Breast epithelium (tissue), 4 donors: ENCODE measurements at places on chromosomes 6 and 20.

GRCh38 chr6:46538800-46539480 lies 47.7 kb upstream of the RCAN2 start:
- no peak for DNase-seq

GRCh38 chr6:133833949-133834359 lies 55.0 kb upstream of the TCF21 start:
- DNase-seq = no peak

DNA sequence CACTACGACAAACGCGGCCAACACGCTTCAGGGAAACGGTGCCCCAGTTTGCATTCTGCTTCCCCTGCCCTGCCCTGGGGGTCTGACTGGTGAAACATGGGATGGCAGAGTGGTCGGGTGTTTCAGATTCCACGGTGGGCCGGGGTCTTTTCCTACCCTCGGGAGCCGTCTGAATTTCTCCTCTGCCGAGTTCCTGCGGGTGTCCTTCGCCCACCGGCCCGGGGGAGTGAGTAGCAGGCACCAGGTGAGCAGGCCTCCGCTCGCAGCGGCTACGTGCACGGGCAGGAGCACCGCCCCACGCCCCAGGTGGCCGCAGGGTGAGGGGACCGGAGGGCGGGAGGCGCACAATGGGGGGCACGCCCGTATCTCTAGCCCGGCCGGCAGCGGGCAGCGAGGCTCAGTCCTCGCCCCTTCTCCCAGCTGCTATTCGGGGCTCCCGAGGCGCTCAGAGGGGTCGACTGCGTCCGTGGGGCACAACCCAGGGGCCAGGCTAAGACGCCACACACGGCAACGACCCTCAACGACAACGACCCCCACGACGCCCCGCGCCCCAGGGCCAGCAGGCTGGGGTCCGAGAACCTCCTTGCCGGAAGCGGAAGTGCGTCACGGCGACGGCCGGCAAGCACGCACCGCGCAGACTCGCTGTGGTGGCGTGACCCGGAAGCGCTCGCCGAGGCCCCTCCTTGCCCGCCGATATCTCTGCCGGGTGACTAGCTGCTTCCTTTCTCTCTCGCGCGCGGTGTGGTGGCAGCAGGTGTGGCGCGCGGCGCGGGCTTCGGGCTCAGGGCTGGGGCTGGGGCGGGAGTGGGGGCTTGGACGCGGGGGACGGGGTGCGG lies at the start of gene RPS21:
TSS of gene RPS21 (plus strand) at position 721 of the 836 bp plus-strand sequence. CDS start 236 bp downstream, outside the sequence.
- DNase-seq = peak; percentile 92

GRCh38 chr20:17611540-17612286 lies 41.8 kb downstream of the DSTN start:
- no peak for DNase-seq

GRCh38 chr20:2386516-2387179 lies 5.9 kb downstream of the TGM6 start:
- DNase-seq = no peak

- no peak for DNase-seq
Observed at GRCh38 chr6:38187325-38187724, 367.8 kb downstream of the ZFAND3 start.

GRCh38 chr6:37347670-37348111 lies 6.1 kb upstream of the RNF8 start:
- no peak for DNase-seq

GRCh38 chr20:33828967-33829560 lies 17.9 kb downstream of the CHMP4B start:
- no peak for DNase-seq

- DNase-seq = no peak
Observed at GRCh38 chr6:24775520-24776058, 852 bp downstream of the GMNN start.

DNA sequence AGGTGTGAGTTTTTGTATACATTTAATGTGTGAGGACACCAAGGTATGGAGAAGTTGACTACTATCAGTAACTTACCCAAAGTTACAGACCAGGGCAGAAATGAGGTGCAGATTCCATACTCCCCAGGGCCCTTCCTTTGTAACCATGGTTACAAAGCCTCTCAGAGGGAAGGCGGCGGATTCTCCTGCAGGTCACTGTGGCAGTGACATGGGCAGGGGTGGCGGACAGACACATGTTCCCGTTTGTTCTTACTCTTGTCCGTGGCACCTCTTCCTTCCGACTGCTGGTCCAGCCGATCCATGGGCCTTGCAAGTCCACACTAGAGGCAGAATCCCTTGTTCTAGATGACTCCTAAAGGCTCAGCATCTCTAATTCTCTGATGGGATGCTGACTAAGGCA lies 43.0 kb downstream of the PDYN start:
- DNase-seq = no peak

- no peak for DNase-seq
Observed at GRCh38 chr20:9397928-9398327, 116.5 kb upstream of the LAMP5 start.

DNA sequence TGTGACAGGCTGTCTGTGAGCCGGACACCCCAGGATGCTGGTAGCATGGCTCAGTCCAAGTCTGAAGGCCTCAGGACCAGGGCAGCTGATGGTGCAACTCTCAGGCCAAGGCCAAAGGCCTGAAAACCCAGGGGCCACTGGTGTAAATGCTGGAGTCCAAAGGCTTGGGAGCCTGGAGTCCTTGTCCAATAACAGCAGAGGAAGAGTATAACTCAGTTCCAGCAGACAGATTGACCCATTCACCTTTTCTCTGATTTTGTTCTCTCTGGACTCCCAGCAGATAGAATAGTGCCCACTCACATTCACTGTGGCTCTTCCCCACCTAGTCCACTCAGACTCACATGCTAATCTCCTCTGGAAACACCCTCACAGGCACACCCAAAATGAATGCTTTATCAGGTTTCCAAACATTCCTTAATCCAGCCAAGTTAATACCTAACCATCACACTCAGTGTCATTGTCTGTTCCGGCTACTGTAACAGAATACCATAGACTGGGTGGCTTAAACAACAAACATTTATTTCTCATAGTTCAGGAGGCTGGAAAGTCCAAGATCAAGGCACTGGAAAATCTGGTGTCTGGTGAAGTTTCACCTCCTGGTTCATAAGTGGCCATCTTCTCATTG lies 5.0 kb upstream of the TRAF3IP2 start:
- DNase-seq = no peak

- DNase-seq = no peak
Observed at GRCh38 chr6:84466511-84466910, 239.1 kb upstream of the CEP162 start.

- DNase-seq = no peak
Observed at GRCh38 chr6:48826901-48827701, 636.0 kb downstream of the MMUT start.

DNA sequence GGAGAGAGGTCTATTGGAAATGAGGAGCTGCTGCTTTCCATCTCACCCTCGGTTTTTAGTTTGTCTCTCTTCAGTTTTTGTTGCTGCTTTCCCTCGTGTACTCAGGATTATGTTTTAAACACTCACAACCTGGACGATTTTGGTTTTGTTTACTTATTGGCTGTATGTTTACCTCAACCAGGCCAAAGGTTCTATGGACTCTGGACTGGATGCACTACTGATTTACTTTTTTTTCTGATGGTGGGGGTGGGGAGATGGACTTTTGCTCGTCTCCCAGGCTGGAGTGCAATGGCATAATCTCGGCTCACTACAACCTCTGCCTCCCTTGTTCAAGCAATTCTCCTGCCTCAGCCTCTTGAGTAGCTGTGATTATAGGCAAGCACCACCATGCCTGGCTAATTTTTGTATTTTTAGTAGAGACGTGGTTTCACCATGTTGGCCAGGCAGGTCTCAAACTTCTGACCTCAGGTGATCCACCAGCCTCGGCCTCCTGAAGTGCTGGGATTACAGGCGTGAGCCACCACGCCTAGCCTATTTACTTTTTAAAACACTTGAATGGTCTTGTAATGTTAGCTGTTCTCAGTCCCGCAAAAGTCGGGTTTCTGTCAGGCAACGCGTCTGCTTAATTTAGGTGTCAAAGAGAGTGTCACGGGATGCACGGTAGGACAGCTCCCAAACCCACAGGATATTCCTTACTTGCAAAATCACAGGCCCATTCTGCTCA lies 148.2 kb upstream of the RIPOR2 start:
- no peak for DNase-seq

GRCh38 chr6:20341564-20341963 lies 60.1 kb upstream of the E2F3 start:
- no peak for DNase-seq

DNA sequence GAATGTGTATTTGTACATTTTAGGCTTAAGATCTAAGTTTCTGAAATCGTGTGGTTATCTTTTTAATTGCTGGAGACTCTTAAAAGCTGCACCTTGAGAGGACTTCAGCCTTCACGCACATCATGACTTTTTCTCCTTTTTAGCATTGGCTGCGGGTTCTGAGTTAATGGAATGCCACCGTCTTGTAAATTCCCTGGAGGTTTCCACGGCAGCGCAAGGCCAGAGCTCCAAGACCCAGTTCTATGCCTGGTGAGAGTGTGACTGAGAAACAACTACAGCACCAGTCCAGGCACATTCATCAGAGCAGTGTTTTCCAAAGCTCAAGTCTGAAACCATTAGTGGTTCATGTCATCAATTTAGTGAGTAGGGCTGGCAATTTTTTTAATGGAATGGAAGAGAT lies 23.0 kb downstream of the PRR18 start:
- DNase-seq = no peak

DNA sequence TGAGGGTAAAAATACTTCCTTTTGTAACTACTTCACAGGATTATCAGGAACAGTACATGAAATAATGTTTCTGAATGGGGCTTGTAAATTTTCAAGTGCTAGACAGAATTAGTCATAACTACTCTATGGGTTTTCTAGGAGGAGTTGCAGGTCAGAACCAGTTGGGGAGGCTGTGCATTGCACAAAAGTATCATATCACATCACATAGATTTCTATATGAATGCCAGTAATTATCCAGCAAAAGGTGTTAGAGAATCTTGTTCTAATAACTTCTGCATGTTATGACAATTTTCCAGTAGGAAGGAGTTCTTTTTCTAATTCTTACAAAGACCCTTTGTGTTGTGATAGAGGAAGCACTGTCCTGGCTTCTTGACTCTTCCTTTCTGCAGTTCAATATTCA lies 551.6 kb downstream of the COL12A1 start:
- DNase-seq = no peak

DNA sequence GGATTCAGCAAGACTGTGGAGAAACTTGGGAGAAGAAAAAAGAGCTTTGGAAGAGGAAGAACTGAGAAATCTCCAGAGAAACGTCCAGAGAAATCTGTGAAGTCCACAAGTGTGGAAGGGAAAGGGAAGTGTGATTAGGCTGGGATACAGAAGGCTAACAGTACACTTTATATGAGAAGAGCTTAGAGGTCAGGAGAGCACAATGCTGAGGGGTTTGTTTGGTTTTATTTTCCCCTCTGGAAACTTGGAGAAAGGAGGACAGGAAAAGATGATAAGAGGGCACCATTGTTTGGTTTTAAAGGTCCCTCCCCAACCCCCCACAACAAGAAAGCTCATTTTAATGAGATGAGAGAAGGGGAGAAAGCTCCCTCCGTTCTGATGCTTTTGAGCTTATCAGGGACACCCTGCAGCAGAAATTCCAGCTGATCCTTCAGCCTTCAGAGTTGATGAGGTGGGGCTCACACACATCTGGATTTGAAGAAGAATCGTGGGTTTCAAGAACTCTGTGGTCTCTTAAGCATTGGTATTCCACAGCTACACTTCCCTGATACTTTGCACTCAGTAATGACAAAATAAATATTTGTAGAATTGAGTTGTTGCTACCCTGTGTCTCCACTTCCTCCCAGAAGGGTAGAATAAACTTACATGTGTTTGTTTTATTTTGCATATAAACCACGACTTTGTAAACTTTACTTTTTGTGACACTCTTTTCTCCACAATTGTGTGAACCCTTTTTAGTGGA lies 1.9 kb downstream of the NT5E start:
- DNase-seq = no peak

DNA sequence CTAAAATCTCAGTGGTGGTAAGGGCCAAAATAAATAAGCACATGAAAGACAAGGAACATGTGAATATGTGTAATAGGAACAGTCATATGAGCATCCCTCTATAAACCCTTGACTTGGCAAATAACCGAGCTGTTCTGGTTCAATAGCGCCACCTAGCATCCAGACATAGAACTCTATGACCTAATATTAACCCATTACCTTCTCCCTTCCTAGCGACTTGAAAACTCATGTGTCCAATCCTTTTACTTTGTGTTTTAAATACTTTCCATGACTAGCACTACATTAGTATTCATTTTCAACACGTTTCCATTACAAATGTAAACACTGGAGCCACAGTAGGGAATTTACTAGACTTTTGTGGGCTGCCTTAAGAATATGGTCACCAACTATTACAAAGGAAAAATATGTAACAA lies 279.7 kb downstream of the UST start:
- DNase-seq = no peak

- DNase-seq = no peak
Observed at GRCh38 chr20:10023911-10024310, 10.9 kb upstream of the ANKEF1 start.

GRCh38 chr6:122020588-122021264 lies 378.7 kb upstream of the HSF2 start:
- no peak for DNase-seq
